ENCODE measurements at places on chromosomes 5 and 9.
A peak's percentile ranks its signal among the peaks of the same experiment; 100 is the strongest.

- DNase-seq: no peak
Measured at GRCh38 chr9:99762470-99762869, 59.2 kb upstream of the NR4A3 start.

DNA sequence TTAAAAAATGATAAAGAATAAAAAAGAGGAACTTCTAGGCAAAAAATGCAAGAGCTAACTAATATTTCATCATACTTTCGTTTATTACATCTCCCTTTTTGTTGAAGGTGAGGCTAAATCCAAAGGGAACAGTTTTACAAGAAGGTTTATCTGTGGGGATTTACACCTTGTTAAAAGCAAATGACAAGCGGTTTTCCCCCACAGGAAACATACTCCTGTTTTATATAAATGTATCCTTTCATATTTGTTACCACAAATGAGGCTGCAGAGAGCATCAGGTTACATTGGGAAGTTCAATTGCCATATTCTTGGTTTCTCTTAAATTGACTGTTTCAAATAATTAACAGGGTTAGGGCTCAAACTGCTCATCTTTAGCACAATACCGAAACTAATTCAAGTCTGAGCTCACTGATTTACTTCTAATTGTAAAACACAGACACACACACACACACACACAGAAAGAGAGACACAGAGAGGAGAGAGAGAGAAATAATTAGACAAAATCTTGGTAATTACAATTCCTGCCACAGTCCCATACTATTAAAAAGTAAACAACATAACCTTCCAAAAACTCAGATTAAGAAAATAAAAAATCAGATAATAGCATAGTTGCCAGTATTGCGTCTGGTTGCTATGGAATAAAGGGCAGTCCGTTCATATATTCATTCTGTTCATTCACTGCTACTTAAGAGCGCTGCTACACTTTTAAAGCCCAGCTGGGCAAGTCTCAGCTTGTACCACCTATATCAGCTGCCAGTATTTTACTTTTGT, 17.1 kb downstream of the RFX3 start:
- no peak for DNase-seq

DNA sequence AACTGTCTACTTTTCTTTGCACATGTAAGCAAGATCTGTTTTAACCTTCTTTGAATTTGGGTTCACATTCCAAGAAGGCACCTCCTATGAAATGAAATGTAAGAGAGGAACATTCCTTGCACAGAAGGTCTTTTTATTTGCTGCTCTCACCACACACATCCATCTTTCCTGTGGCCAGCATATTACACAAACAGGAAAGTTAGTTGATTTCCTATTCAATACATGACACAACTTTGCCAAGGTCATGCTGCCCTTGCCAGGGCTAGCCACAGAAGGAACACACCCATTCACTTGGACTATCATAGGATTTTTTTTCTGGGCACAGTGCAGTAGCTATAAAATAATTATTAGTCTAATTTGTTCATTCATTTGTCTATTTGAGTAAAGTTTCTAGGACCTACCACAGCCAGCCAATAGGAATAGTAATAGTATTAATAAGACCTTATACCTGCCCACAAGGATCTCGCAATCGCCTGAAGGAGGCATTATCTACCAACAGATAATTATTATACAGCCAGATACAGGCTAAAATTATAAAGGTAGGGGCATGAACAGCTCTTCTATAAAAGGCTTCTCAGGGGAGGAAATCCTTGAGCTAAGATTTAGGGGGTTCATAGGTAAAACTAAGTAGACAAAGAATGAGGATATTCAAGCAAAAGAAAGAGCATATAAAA, 78.1 kb upstream of the NREP start:
- DNase-seq: no peak

- DNase-seq: no peak
Measured at GRCh38 chr9:31321256-31321655, 1063.2 kb upstream of the ACO1 start.

DNA sequence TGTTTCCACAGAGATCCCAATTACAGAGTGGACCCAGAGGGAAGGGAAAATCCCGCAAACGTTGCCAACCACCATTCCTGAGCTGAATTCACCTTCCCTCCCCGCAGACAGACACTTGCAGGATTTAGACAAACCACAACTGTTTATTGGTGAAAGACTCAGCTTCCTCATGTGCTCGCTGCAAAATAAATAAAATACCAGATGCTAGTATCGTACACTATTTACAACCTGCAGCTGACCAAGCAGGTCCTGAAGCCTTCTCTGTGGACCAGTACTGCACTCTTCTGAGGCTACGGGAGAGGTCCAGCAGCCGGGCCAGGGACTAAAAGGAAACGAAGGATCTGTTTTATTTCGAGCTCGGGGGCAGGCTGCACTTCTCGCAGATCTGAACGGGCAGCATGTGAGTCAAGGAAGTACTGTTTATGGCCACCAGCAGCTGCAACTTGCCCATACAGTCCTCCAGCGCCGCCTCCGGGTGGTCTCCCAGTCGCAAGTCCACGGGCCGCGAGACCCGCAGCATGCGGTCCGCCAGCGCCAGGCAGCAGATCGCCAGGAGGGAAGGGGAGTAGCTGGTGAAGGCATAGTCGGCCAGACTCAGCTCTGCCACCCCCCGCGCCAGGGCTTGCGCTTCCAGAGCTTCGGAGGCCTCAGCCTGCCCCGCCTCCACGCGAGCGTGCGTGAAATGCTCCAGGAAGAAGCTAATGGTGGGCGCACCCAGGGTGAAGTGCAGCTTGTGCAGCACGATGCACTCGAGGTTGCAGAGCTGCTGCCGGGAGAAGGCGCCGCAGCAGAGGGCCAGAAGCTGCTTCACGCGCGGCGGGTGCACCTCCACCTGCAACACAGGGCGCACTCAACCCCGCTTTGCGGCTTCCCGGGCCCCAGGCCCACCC, 2.1 kb downstream of the CCNO start:
- DNase-seq: peak; percentile 63

GRCh38 chr9:88753691-88754367, 218.9 kb downstream of the NXNL2 start:
- DNase-seq: no peak

GRCh38 chr5:91311168-91311696, 71.9 kb downstream of the ARRDC3 start:
- DNase-seq: no peak

DNA sequence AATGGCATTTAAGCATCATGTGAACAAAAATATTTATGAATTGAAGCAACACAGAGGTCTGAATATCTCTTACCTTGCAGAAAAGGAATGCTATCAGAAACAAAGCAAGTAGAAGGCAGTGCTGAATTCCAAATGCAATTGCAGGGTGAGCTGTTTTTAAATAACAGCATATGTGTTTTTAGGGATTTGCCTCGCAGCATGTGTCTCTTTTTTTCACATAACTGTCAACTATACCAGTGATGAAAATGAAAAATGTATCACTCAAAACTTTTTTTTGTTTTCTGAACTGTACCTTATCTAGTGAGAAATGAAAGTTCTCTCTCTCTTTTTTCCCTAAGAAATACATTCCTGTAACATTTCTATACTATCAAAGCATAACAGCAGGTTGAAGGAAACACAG, 21.2 kb downstream of the CDH10 start:
- DNase-seq: no peak

- no peak for DNase-seq
Measured at GRCh38 chr5:9387879-9388278, 158.0 kb downstream of the SEMA5A start.

DNA sequence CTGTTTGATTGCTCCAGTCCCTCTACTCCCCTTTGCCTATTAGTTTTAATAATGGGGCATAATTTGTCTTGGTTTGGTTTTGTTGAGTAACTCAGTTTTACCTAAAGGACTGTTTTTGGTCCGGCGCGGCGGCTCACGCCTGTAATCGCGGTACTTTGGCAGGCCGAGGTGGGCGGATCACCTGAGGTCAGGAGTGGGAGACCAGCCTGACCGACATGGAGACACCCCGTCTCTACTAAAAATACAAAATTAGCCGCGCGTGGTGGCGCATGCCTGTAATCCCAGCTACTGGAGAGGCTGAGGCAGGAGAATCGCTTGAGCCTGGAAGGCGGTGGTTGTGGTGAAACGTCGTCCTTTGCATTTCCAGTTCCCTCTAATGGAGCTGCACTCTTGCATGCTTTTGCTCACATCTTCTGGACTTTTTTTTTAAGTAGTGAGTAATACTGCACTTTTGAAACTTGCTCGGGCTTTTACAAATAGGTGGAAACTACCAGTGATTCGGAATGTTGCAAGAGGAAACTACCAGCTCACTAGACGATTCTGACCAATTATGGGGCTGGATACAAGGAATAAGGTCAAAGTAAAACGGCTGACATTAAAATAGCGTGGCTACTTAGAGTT, 721 bp upstream of the MAML1 start:
- no peak for DNase-seq

DNA sequence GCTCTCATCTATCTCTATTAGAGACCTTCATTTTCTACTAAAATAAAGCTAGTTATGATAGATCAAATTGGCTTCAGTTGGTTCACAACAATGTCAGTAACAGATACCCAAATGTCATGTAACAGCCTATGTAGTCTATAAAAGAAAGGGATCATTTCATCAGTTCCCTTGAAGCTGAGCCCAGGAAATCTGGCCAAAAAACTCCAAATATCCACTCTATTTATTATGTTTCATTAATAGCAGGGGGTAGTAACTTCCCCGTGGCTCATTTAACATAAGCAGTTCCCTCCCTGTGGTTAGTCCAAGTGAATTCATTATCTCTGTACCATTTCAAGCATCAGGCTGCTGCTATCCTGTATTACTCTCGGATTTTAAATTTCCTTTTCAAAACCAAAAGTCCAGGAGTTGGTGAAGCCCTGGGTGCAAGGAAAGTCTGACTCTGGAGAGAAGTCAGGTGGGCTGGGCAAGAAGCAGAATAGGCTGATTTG, 66.0 kb downstream of the SH3PXD2B start:
- DNase-seq: no peak

- peak; percentile 75 for DNase-seq
Measured at GRCh38 chr9:130118841-130119518, 53.2 kb upstream of the NCS1 start.

GRCh38 chr5:119288379-119289033, 67.3 kb upstream of the TNFAIP8 start:
- DNase-seq: no peak

DNA sequence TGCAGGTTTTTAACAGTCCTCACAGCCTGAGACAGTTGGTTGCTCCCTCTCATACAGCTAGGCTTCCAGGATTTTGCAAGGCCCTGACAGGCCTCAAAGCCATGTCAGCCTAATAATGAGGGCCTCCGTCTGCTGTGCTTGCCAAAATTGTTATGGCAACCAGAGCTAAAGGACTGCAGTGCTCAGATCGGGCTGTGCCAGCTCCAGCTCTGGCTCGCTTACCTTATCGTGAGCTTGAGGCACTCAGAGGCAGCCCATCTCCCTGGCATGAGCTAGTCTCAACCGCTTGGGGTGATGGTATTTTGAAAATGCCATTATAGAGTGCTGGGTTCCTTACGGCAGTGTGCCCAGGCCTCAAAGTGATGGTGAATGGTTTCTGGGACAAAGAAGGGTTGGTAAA, 8.4 kb downstream of the MTAP start:
- DNase-seq: no peak

GRCh38 chr5:16625096-16625495, 8.3 kb upstream of the RETREG1 start:
- no peak for DNase-seq

DNA sequence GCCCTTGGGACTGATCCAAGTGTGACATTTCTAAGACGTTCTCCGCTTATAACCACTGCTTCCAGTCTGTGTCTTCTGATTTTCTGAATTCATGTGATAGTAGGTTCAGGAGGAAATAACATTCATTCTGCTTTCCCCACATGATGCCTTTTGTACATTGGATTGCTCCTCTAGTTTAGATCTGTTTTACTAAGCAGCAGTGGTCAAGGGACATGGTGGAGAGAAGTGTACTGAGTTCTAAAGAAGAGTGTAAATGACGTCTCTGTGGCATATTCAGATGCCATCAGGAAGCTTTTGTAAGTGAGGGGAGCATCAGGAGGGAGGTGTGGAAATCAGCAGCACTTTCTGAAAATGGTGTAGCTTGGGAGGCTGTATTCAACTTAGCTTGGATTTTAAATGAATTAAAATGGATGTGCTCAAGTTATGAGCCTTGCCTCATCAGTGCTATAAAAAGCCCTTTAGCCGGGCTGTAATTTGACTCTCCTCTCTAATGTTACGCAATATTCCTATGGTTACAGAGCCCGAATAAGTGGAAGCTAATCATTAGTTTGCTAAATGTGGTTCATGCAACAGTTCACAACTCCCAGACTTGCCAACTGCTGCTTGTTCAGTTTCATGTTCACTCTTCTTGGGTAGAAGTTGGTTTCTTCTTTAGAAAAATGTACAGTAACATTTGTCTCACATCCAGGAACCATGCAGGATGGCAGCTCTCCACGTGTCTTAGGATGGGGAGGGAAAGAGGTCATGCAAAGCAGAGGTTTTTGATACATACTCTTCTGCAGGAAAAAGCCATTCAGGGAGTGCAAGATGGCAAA, 281.3 kb downstream of the ARHGAP26 start:
- DNase-seq: no peak

GRCh38 chr5:96651047-96651446, 11.1 kb upstream of the CAST start:
- DNase-seq: no peak

GRCh38 chr9:13165236-13165945, 114.1 kb downstream of the MPDZ start:
- no peak for DNase-seq

GRCh38 chr9:84754461-84754860, 84.9 kb downstream of the NTRK2 start:
- no peak for DNase-seq

- DNase-seq: no peak
Measured at GRCh38 chr9:75664597-75664996, 225.9 kb upstream of the PCSK5 start.

GRCh38 chr5:118701791-118702190, 286.6 kb downstream of the DTWD2 start:
- DNase-seq: no peak

DNA sequence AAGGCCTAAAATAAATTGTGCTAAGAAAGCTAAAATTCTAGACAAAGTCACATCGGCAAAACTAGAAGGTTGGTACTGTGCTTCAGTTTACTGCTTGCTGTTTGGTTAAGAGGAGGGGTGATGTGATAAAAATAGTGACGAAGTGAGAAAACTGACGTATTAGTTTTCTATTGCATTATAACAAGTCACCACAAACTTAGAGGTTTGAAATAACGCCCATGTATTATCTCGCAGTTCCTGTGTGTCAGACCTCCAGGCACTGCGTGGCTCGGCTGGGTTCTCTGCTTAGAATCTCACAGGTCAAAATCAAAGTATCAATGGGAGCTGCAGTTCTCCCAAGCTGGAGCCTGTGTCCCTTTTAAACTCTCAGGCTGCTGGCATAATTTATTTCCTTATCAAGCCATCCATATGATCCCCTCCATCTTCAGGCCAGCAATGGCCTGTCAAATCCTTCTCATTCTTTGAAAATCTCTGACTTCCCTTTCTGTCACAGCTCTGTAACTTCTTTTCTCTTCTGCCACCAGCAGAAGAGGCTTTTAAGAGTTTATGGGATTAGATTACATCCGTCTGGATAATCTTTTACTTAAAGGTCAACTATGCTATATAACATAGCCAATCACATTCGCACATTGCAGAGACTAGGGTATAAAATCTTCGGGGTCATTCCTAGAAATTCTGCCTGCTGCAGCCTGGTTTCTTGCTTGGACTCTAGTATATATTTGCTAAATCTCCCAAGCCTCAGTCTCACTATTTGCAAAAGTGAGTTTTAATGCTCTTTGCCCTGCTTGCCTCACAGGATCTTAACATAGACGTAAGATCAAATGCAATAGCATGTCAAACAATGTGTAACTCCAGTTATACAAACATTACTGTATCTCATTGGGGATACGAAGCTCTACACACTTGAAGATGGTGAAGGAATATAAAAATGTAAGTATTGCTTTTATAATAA, 104.0 kb upstream of the CDKN2B start:
- no peak for DNase-seq
